ENCODE measurements at places on chromosomes 12 and 14. TPM values are rescaled to one million over a fixed set of nuclear protein-coding genes. Genes with fewer than 3 reads are reported as not detected.

GPRC5A gene
- total RNA-seq = 0.14 TPM

FRMD6 gene
- 8.0 TPM for total RNA-seq

DNA sequence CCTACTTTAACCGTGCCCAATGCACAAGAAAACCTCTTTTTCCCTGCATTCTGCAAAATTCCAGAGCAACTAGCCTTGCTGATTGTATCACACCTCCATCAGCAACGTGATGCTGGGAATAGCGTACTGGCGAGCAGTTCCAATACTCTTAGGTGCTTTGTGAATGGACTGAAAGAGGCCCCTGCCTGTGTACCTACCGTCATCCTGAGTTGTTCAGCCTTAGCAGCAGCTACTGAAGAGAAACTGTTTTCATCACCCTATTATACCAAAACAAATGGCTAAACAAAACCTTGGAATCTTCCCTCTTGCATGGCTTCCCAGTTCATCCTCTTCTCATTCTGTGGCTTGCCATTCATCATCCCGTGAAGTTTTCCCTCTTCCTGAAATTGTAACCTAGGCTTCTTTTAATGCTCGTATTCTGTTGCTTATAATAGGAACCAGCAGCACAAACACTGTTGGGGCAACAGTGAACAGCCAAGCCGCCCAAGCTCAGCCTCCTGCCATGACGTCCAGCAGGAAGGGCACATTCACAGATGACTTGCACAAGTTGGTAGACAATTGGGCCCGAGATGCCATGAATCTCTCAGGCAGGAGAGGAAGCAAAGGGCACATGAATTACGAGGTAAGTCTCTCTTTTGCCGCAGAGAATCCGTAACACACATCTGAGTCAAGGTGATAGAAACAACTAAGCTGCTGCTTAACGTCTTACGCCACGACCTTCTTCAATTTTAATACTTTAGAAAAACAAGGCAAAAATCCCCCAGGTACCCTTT lies 41.9 kb downstream of the RAD52 start:
- H3K4me3 ChIP-seq = no peak overlapping the region
- no peaks in the 10 kb centered on the region for H3K27me3 ChIP-seq
- peaks cover 34% of the 10 kb centered on the region for H3K4me1 ChIP-seq
- H3K36me3 ChIP-seq = peaks cover 62% of the 10 kb centered on the region

RCOR1 gene
- 14.8 TPM for total RNA-seq

GRCh38 chr12:84375449-84376170 lies 537.0 kb downstream of the SLC6A15 start:
- no peak overlapping the region for H3K4me3 ChIP-seq
- H3K36me3 ChIP-seq = no peaks in the 10 kb centered on the region
- no peak overlapping the region for H3K27ac ChIP-seq
- no peak for DNase-seq
- H3K4me1 ChIP-seq = no peaks in the 10 kb centered on the region

OAS1 gene
- 52.8 TPM for total RNA-seq

- peaks cover 12% of the 10 kb centered on the region for H3K27me3 ChIP-seq
- DNase-seq = no peak
- H3K36me3 ChIP-seq = no peaks in the 10 kb centered on the region
- H3K4me1 ChIP-seq = no peaks in the 10 kb centered on the region
- no peak overlapping the region for H3K27ac ChIP-seq
Measured at GRCh38 chr12:69026336-69026735, 93.4 kb upstream of the CPM start.

- no peak for DNase-seq
- no peak overlapping the region for H3K27ac ChIP-seq
- H3K36me3 ChIP-seq = no peaks in the 10 kb centered on the region
- peaks cover 41% of the 10 kb centered on the region for H3K4me1 ChIP-seq
- H3K4me3 ChIP-seq = no peak overlapping the region
Measured at GRCh38 chr12:67758119-67758518, 109.6 kb downstream of the DYRK2 start.

Measured in activated CD4-positive, alpha-beta T cell treated with anti-CD3 and anti-CD28 coated beads for 36 hours (primary cell).